ENCODE measurements at places on chromosomes 6 and 20.
A peak's percentile ranks its signal among the peaks of the same experiment; 100 is the strongest.

DNA sequence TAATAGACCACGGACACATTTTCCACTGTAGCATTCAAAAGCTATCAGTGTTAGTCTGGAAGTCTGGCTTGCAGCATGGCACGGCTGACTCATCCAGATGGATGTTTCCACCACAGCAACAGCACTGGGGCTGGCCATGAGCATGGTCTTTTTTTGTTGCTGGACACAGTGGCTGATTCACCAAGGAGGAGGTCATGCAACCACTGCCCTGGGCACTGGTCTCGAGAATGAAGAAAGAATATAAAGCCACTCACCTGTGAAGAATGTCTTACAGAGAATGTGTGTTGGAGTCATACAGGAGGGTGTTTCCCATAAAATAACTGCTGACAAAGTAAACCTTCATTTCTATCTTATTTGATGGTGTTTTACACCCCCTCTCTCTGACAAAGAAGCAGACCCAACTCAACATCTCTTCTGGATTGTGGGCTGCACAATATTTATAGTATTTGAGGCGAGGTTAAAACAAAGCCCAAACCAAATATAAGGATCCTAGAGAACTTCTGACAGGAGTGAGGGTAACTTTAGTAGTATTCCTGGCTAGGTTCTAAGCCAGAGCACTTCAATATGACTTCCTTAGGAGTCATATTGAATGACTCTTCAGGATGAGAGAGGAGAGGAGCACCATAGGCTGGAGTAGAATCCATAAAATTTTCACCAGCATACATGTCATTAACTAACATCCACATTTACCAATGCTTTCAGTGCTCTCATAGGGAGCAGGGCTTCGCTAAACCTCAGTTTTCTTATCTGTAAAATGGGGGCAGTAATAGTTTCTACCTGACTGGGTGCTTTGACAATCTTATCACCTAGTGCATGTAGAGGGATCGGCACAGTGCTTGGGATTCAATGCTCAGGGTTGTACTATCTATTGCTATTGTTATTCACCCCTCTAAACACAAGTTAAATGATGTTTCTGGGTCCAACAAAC, 121.4 kb downstream of the KIF13A start:
- peak; percentile 99 for DNase-seq

- DNase-seq, result peak; percentile 59
These were observed 65.5 kb upstream of the FYN start for GRCh38 chr6:111938710-111939109.

DNA sequence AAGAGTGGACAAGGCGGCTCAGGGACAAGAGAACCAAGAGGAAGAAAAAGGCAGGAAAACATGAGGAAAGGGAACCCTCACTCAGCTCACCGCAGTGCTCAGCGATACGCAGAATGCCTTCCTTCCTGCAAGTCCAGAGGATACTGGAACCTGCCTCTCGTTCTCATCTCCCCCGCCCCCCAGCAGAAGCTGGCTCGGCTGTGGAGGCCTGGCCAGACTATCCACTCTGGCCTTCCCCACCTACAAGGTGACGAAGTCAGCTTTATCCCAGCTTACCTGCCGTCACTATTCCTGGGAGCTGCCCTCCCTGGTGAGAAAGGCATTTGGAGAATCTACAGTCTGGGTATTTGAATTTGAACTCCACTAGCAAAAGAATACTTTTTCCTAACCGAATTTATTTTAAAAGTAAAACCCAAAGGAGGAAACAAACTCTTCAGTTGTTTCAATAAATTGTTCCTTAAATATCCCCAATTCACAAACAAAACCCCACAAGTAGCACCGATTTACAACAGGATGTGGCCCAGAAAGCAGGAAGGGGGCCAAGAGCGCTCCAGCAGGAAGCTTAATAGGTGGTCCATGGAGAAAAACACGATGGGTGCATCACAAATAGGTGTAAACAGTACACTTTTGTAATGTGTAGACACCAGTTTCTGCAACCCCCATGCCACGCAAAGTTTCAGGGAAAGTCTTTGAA, 2.1 kb upstream of the DIDO1 start:
- no peak for DNase-seq

DNA sequence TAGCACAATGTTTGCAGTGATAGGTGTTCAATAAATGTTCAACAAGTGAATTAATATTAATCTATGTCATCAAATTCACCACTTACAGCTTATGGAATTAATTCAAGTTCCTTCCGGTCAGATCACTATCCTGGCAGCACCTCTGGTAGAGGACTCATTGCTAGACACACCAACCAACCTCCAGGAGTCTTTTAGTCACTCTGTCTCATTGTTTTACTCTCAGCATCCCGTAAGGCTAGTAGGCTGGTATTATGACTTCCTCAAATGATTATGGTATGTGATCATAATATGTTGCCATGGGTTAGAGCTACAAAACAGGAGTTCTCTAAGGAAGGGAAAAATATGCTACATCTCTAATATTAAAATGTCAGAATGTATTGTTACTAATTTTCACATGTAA, 21.7 kb upstream of the MMS22L start:
- DNase-seq, result no peak

DNA sequence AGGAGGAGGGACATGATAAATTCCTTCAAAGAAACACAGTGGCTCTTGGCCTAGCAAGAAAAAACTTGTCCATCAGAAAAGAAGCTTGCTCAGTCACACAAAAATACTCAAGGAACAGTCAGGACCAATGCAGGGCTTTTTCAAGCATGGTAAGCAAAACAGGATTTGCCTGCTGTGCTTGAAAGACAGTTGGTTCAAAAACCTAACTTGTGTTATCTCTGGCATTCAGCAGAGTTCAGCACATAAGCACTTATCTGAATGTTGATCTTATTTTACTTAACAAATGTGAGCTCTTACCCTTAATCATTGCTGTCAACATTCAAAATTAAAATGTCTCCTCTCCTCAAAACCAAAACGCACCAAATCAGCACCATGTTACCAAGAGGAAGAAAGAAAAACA, 38.3 kb downstream of the ATG5 start:
- DNase-seq, result no peak

- no peak for DNase-seq
These were observed 70.8 kb downstream of the NDUFAF5 start for GRCh38 chr20:13855613-13856012.

- no peak for DNase-seq
These were observed 369.0 kb downstream of the THBS2 start for GRCh38 chr6:168884646-168885086.

GRCh38 chr6:36533321-36533720, 14.0 kb downstream of the STK38 start:
- DNase-seq, result no peak

GRCh38 chr6:73742433-73742832, 46.4 kb downstream of the CD109 start:
- no peak for DNase-seq

DNA sequence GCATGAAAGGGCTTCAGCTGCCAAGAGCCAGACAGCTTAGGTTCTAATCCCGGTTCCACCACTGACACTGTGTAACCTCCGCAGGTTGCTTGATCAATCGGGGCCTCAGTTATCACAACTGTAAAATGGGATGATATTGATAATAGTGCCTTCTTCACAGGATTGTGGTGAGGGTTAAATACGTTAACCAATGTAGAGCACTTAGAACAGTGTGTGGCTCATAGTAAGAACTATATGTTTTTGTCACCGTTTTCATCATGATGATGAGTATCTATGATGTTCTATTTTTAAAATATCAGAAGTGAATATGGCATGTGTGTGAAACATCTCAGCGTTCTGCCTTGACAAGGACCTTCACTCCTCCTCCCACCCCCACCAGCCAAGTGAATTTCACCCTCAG, 10.3 kb upstream of the MAPK13 start:
- no peak for DNase-seq

DNA sequence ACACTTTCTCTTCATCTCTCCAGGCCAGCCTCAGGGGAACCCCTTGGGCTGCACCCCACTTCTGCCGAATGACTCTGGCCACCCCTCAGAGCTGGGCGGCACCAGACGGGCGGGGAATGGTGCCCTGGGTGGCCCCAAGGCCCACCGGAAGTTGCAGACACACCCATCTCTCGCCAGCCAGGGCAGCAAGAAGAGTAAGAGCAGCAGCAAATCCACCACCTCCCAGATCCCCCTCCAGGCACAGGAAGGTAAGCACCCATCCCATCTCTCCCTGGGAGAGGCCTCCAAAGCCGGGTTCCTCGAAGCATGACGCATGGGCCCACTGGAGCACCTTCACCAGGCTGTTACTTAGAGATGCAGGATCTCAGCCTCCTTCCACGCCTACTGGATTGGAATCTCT, 11.3 kb downstream of the MDFI start:
- no peak for DNase-seq

DNA sequence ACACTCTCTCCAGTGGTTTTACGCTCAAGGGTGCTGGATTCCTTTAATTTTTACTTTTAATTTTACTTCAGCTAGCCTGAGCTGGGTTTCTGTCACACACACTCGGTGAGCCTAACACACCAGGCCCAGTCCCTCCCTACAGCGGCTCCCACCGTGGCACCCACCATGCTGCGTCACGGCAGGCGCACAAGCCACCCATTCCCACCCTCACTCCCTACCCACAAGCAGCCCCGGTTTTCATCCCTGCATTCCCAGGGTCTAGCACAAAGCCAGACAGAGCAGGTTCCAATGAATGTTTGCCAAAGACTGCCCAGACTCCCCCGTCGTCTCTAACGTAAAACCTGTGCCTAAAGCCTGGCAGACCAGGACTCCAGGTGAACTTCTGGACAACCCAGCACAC, 50.3 kb downstream of the MYH7B start:
- DNase-seq, result no peak

DNA sequence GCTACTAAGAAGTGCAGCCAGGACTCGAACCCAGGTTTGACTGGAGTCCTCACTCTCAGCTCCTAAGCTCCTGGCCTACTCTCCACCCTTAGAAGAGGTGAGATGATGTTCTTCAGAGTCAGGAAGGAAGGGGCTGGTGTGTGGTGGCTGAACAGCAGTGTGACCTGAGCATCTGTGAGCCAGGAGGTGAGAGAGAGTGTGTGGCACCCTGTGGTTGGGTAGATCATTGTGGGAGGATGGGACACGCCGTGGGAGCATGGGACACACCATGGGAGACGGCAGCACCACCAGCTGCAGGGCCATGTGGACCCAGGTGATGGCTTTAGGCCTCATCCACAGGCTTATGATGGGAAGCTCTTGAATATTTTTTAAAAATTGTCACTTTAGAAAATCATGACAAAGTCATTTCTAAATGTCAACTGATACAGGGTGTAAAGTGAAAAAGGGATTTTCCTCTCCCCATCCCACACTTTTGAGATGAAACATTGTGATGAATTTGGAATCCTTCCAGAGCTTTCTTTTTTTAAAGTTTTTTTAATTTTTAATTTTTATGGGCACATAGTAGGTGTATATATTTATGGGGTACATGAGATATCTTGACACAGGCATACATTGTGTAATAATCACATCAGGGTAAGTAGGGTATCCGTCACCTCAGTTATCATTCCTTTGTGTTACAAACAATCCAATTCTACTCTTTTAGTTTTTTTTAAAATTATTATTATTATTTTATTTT, 31.6 kb downstream of the SRC start:
- no peak for DNase-seq

DNA sequence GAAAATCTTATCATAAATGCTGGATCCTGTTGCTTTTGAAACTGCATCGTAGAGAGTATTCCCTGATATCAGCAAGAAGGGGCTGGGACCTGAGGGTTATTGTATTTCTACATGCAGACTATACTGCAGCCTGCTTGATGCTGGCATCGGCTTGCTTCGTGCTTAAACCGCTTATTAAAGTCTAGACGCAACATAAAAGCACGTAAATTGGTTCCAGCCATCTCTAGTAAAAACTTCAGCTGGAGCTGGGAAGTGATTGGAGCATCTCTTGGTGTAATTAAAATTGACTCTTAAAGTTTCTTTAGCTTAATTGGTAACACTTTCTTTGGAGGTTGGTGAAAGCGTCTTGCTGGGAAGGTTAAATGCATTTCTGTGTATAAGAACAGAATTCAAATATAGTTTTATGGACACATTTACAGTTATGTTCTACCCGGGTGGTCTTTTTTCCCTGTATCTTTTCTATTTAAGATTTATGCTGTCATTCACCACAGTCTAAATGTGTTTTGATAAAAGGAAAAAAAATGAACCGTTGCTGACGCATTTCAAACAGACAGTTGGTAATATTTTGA, 139.0 kb upstream of the JAG1 start:
- no peak for DNase-seq

GRCh38 chr6:110509617-110510241, 33.3 kb upstream of the SLC22A16 start:
- peak; percentile 82 for DNase-seq

- DNase-seq, result no peak
These were observed 24.2 kb downstream of the CGA start for GRCh38 chr6:87070741-87071140.

GRCh38 chr6:7424967-7425807, 35.6 kb downstream of the RIOK1 start:
- no peak for DNase-seq

GRCh38 chr20:15986690-15987089, 586.6 kb downstream of the KIF16B start:
- no peak for DNase-seq

DNA sequence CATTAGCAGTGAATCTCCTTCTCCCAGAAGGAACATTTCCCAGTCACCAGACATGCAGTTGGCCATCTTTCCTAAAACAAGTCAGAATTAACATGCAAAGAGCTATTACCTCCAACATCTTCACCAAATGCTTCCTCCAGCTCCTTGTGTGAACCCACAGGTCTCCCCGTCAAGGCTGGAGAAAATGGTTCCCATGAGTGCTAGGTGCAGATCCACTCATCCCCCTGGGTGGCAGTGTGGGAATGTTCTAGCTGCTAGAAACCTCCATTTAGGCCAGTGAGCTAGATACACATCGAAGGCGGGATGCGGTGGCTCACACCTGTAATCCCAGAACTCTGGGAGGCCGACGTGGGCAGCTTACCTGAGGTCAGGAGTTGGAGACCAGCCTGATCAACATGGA, 603.9 kb upstream of the SLC35B3 start:
- no peak for DNase-seq

- no peak for DNase-seq
These were observed 65.2 kb downstream of the CDKAL1 start for GRCh38 chr6:20599302-20600051.

- no peak for DNase-seq
These were observed 165.1 kb upstream of the LAMP5 start for GRCh38 chr20:9349249-9349648.

All from kidney epithelial cell (primary cell).